NCI-H1048 (cell line): ENCODE measurements at places on chromosomes 3 and 15.

- no peak for DNase-seq
Measured at GRCh38 chr15:44148580-44148979, 46.5 kb downstream of the FRMD5 start.

GRCh38 chr3:23665741-23666140 lies 140.0 kb upstream of the UBE2E1 start:
- DNase-seq: no peak

GRCh38 chr15:37219211-37219701 lies 118.9 kb upstream of the MEIS2 start:
- DNase-seq: no peak

DNA sequence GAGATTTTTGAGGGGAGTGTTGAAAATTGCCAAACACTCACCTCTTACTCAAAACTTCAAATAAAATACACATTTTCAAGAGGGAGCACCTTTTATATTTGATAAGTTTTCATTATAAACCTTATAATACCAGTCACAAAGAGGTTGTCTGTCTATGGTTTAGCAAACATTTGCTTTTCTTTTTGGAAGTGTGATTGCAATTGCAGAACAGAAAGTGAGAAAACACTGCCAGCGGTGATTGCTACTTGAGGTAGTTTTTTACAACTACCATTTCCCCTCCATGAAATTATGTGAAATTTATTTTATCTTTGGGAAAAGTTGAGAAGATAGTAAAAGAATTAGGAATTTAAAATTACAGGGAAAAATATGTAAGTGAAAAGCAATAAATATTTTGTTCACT lies 20.1 kb downstream of the DIPK2A start:
- DNase-seq: no peak

- no peak for DNase-seq
Measured at GRCh38 chr15:100464256-100464655, 64.5 kb downstream of the CERS3 start.
